ENCODE measurements at places on chromosomes 11 and 22.

GRCh38 chr11:27254744-27255446 lies 108.1 kb downstream of the CCDC34 start:
- DNase-seq: no peak

DNA sequence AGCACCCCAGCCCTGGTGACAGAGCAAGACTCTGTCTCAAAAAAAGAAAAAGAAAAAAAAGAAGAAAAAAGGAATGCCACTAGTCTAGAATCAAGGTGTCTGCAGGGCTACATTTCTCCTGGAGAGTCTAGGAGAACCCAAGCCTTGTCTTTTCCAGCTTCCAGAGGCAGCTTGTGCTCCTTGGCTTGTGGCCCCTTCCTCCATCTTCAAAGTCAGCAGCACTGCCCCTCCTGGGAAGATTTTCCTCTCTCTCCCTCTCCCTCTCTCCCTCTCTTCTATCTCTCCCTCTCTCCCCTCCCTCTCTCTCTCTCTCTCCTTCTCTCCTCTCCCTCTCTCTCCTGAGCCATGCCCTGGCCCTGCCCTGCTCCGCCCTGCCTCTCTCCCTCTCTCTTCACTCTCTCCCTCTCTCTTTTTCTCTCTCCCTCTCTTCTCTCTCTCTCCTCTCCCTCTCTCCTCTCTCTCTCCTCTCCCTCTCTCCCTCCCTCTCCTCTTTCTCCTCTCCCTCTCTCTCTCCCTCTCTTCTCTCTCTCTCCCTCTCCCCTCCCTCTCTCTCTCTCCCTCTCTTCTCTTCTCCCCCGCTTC lies 97.7 kb upstream of the FGF3 start:
- DNase-seq: no peak

DNA sequence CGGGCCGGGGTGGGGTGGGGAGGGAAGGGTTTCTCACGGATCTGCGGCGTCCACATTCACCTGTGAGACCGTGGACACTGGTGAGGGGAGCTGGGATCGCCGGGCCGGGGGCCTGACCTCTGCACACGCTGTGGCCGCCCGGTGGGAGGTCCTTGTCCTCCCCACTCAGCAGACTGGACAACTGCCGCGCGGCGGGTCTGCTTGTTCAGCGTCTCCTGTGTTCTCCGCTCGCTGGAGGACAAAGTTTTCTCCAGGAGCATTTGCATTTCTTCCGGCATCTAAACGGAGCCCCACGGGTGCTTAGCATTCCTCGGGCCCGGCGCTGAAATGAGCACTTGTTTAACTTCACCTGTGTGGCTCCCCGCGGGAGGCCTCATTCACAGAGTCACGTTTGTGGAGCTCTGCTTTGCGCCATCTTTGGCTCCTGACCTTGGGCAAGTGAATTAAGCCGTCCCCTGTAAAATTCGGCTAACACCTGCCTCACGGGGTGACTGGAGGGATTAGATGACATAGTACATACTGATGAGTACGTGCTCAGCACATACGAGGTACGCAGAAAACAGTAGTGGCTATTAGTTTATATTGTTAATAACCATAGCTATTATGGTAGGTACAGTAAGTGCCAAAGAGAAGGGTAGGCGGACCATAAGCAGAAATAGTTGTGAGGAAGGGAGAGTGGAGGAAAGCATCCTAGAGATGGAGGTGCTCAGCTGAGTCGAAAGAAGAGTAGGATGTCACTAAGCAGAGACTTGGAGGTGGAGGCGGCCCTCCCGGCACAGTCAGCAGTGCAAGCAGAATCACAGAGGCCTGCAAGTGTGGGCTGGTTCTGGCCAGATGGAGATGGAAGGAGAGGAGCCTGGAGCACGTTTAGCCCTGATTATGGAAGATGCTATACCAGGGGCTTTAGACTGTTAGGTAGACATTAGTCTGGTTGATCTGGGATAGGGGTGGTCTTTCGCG lies 885 bp downstream of the TRMU start:
- no peak for DNase-seq

DNA sequence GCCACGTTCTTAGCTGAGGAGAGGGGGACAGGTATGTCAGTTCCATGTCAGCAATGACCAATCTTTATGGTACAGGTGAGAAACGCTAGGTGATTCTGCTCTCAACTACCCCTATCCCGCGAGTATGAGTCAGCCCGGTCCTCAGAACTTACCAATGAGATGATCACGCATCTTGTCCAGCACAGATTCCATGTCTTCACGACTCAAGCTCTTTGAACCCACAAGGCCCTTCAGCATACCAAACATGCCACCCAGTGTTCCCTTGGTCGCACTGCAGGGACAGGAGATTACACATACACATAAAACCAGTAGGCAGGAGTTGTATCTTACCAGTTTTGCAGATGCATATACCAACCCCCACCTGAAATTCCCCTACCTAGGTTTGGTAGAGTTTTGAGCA lies 2.9 kb downstream of the SRPRA start:
- no peak for DNase-seq

All from RWPE1 (cell line).